ENCODE measurements at places on chromosomes 11 and 22.

DNA sequence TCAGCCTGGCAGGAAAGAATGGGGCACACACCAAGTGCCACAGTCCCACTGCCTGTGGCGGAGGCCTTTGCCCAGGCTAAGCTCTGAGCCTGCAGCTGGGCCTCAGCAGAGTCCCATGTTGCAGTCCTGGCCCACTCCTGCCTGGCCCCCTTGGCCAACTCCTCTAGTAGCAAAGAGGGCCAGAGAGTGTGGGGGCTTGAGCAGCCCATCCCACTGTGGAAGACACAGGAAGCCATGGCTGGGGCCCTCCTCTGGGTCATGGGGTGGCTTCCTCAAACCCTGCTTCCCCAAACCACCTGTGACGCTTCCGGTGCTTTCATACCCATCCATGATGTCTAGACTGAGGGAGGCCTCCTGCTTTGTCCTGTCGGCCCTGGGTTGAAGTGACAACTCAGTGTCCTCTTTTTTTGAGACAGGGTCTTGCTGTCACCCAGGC, 5.8 kb downstream of the RPS19BP1 start:
- DNase-seq: no peak

- no peak for DNase-seq
Observed at GRCh38 chr11:9951807-9952206, 287.9 kb downstream of the SWAP70 start.

DNA sequence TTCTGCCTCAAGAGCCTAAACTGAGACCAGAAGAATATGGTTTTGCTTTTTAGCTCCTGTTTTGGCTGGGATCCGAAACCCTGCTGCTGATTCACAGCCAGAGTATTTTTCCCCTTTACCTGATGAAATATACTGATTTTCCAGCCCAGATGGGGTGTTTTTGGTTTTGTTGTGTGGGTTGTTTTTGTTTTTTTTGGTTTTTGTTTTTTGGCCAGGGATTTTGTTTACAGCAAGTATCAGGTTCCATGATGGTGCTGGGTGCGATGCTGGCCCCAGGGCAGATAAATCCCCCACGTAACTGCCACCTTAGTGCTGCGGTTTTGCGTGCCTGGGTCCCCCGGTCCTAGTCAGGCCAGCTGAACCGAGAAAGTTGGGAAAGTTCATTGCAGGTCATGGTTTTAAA, 103.7 kb downstream of the ZBTB16 start:
- DNase-seq: no peak

DNA sequence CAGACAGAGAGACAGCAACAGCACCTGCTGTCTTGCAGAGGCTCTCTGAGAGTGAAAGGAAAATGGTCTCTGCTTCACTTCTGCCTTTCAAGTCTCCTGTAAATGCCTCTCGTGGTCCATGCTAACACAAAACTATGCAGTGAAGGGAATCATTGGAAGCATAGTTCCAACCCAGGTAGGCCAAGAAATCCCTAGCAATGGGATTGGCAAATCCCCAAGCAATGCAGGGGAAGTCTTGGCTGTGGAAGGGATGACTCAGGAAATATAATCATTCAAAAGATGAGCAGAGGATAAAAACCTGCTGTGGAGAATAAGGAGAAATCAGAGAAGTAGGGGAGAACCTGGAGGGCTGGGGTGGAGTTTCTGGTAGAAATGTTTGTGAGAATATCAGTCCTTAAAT, 216.1 kb upstream of the ZBED5 start:
- no peak for DNase-seq

GRCh38 chr11:113006896-113007445, 45.8 kb downstream of the NCAM1 start:
- no peak for DNase-seq

DNA sequence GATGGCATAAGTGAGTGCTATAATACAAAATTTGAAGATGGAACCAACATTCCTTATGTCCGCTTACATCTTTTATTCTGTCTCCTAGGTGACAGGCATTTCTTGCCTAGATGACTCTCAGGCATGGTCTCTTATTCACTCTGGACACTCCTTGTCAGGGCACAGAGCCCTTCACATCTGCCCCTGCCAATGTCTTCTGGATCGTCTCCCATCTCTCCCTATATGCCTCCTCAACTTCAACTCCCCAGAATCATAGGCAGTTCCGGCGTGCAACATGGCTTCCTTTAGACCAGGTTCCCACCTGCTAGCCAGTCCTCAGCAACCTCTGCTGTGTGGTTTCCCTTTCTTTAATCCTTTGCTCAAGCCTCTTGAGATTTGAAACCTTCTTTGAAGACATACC, 300.9 kb downstream of the TENM4 start:
- no peak for DNase-seq

- DNase-seq: no peak
Observed at GRCh38 chr22:21939461-21939913, 13.2 kb downstream of the PPM1F start.

GRCh38 chr11:60303661-60304060, 23.2 kb downstream of the MS4A4A start:
- no peak for DNase-seq

DNA sequence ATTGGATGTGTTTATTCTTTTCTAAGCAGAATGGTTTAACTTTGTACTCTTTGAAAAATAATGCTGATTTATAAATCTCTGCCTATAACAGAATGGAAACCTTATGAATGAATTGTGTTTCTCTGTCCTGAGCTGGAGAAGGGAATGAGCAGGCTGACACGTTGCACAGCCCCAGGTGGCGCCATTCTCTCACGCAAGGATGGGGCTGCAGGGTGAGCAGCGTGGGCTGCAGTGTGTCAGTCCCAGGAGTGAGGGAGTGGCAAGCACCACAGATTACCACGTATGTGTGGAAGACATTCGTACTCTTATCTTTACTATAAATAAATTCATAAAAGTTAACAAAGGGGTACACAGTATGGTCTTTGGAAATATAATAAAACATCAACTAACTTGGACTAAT, 33.4 kb downstream of the FDX1 start:
- DNase-seq: no peak

- DNase-seq: no peak
Observed at GRCh38 chr11:70500076-70500847, 101.9 kb downstream of the CTTN start.

DNA sequence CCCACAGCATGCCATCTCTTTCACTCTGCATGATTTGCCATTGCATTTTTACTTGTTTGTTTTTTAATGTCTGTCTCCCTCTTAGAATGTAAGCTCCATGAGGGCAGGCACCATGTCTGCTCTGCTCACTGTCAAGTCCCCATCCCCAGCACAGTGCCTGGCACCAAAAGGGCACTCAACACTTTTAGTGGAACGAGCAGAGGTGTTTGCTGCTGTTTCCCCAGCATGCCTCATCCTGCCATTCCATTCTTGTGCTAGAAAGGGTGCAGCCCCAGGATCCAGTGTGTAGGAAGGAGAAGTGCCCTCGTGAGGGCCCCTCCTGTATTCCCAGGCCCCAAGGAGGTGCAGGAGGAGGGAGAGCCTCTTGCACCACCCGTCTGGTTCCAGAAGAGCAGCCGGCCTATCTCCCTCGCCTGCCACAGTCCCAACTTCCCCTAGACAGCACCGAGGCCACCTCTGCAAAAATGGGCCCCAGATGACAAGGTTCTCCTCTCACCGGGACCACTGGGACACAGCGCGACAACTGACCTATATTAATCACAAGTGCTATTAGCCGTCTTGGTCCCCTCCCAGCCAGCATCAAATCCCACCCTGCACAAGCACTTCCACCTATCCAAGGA, 33.3 kb upstream of the CACNG2 start:
- DNase-seq: no peak

DNA sequence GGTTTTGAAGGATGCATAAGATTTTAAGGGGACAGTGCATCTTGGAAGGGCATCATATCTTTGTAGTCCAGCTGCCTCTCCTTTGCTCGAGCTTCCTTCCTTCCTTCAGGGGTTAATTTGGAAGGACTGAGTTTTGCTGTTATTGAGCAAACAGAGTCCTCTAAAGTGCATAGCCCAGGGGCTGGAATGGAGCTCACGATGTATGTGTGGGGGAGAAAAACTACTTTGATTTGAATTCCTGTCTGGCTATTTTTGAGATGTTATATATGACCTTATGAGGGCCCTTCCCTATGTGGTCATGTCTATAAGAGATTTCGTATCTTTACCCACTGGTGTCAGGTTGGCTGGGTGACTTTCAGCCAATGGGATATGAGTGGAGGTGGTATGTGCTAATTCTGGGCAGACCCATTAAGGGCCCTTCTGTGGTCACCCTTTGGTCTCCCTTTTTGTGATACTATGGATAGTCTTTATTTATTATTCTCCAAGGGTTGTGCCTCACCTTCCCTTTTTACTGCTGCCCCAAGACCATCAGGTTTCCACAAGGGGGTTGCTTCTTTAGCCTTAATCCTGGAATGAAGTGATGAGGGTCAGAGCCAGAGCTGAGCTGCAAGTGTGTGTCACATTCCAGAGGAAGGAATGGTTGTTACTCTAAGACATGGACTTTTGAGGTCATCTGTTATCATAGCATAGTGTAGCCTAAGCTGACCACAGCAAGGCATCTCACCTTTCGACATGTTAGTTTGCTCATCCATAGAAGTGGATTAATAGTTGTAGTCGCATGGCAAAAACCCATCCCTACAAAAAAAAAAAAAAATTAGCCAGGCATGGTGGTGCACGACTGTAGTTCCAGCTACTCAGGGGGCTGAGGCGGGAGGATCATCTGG, 54.6 kb downstream of the LRRC74B start:
- no peak for DNase-seq

- DNase-seq: no peak
Observed at GRCh38 chr22:37222440-37222971, 10.2 kb upstream of the SSTR3 start.

GRCh38 chr11:131611322-131611721, 240.9 kb downstream of the NTM start:
- no peak for DNase-seq

DNA sequence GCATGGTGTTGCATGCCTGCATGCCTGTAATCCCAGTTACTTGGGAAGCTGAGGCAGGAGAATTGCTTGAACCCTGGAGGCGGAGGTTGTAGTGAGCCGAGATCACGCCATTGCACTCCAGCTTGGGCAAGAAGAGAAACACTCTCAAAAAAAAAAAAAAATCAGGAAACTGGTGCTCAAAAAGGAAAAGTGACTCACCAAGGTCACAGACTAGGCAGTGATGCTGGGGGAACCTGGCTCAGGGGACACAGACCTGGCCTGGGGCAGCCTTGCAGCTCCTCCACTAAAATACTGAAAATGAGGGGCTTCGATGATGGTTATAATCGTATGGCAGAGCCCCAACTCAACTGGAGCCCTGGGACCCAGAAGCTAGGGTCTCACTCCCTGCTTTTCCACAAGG, 8.1 kb upstream of the SLC35E4 start:
- DNase-seq: no peak

DNA sequence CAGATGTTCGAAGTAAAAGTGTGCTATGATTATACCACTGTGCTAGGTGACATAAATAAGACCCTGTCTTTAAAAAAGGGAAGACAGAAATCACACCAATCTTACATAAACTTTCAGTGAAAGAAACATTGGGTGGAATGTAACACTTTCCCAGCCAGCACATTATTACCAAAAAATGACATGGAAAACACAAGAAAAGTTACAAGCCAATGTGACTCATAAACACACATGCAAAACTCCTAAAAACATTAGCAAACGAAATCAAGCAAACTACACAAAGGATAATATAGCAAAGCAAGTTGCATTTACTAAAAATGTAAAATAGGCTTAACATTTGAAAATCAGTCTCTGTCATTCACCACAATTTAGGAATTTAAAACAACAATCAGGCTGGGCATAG, 47.0 kb downstream of the SBF2 start:
- no peak for DNase-seq

- no peak for DNase-seq
Observed at GRCh38 chr22:30310881-30311771, 15.6 kb downstream of the TBC1D10A start.

GRCh38 chr11:121699801-121700200, 247.0 kb upstream of the SORL1-AS1 start:
- DNase-seq: no peak

DNA sequence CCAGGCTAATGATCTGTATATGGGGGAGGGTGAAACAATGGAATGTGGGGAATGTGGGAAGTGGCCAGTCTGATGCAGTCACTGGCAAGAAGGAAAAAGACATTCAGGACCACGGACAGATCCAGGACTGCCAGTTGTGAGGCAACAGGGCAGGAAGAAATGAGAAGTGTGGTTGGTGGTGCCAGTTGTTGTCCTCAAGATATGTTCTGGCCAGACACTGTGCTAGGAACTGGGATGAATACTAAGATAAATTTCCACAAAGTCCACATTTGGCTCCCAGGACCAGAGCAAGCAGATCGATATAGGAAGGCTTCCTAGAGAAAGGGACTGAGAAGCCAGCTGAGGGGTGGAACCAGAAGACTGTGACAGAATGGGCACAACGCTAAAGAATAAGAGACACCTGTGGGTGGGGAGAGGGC, 6.8 kb upstream of the TPBGL start:
- DNase-seq: no peak

DNA sequence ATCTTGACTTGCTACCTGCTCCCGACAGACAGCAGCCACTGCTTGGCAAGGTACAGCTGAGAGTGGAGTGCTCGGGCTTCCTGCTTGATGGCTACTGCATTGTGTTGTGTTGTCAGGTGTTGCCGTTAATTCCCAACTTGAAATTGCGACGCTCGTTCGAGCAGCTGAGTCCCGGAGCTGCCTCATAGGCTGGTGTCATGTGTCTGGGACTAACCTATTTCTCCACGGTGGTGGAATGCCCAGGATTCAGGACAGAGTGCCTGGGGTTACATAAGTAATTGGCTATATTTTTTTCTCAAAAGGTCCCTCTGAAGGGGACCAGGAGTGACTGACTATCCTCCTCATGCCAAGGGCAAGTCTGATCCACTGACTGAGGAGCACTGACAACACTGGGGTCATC, 18.5 kb downstream of the COMMD9 start:
- DNase-seq: no peak

- DNase-seq: no peak
Observed at GRCh38 chr11:131991606-131992005, 621.2 kb downstream of the NTM start.

GRCh38 chr11:99554232-99554903, 533.6 kb downstream of the CNTN5 start:
- DNase-seq: no peak

DNA sequence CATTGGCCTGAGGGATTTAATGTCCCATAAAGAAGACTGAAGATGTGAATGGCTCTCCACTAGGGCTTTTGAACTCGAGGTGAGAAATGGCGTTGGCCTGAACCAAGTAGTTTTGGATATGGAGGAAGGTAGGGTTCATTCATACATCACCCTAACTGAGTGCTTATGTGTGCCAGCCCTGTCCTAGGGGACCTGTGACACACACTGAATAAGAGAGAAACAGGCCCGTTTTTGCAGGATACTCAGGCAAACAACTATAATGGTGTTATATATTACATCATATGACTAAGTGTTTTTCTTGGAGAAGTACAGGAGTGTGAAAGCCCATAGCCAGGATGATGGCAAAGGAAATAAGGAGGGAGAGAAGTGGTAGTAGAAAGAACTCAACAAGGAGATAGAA, 368.1 kb downstream of the TMEM135 start:
- no peak for DNase-seq

- no peak for DNase-seq
Observed at GRCh38 chr11:61948505-61948904, 1.6 kb upstream of the BEST1 start.

All from activated CD4-positive, alpha-beta T cell treated with anti-CD3 and anti-CD28 coated beads for 24 hours (primary cell).